ENCODE measurements at places on chromosomes 7 and 10.

GRCh38 chr7:2633538-2634266 lies 1.9 kb downstream of the TTYH3 start:
- no peak for DNase-seq

DNA sequence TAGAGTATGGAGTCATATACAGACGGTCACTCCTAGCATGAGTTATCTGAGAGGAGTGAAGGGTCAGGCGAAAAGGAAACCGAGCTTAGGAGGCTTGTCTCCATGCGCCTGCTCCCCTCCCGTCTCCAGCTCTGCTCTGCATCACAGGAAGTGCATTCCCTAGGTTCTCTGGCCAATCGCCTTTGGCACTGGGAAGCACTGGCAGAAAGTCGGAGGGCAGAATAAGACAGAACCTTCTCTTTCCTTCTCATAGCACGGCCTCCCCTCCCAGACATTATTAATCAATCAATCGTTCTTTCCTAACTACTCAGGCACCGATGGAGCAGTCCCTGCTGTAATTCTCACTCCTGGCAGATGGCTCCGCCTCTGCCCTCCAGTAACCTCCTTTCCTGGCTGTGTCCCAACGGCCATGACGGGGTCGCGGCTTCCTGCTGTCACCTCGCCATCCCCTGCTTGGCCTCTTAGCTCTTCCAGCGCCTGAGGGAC lies 177.1 kb downstream of the FRMD4A start:
- no peak for DNase-seq

DNA sequence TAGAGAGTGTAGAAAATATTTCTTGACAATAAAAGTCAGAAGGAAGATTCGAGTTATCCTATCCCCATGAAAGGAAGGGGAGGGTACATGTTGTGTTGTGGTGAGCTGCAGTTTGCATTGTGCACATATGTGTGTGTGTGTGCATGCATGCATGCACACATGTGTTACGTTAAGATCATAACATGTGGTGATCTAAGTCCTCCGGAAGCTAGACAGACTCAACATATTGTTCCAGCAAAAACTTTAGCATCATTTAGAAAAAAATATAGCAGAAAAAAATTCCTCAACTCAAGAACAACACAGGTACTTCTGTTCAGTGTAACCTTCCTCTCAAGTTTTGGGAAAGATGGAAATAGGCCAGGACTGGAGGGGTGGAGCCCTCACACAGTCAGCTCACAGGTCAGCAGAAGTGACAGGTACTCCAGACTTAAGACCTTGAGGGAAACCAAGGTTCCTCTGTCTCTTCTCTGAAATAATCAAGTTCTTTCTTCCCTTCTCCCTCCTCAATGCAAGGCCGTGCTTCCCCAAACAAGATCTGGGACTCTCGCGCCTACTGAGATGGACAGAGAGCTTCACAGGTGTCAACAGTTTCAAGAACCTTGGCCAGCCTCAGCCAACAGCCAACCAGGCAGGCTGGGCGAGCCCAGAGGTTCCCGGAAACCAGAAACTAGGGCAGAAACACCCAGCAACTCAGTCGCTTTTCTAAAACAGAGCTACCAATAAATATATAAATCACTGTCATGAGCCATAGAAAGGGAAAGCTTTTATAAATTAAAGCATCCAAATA lies 205.2 kb downstream of the FAM107B start:
- no peak for DNase-seq

- DNase-seq = no peak
These were observed 77.5 kb upstream of the ADAM12 start for GRCh38 chr10:126465771-126466170.

DNA sequence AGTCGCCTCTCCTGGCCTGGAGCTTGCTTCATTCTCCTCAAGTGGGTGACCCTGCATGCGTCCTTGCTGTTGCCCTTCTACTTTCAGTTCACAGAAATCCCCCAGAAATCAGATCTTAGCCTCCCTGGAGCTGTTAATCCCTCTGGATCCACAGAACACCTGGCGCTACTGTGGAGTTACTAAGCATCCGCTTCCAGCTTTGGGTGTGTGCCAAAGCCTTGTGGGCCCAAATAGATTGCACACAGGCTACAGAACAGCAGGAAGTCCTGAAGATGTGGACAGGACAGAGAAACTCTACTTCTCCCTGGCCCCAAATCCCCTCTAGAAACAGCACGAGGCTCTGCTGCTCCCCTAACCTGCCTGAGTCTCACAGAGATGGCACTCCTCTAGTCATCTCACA lies 36.6 kb upstream of the PDLIM1 start:
- no peak for DNase-seq

- no peak for DNase-seq
These were observed 28.1 kb downstream of the HKDC1 start for GRCh38 chr10:69248117-69248730.

DNA sequence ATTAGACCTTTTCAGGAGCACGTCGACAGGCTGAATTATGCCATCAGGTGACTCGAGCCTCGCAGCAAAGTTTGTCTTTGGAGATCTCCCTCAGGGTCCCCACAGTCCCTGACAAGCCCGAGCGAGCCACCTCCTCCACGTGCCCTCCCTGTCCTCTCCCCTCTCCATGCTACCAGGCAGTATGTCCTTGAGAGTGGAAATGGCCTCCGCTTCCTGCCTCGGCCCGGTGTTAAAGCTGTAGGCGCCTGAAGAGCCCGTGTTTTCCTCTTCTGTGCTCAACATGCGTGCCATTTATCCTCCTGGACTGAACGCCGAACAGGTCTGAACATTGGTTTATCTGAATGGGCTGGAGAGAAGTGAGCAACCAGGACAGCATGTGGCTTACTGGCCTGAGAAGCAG lies 82.6 kb downstream of the GPR26 start:
- no peak for DNase-seq

DNA sequence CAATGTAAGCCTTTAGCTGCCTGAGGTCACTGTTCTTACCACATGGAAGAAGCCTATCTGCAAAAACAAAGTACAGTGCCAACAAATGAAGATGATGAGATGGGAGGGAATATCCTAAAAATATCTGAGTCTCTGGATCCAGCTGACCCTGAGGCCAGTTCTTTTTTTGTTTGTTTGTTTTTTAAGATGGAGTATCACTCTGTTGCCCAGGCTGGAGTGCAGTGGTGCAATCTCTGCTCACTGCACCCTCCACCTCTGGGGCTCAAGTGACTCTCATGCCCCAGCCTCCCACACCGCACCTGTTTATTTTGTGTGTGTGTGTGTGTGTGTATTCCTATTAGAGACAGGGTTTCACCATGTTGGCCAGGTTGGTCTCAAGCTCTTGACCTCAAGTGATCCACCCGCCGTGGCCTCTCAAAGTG lies 44.9 kb downstream of the HYCC1 start:
- no peak for DNase-seq

- no peak for DNase-seq
These were observed 233.8 kb upstream of the LYZL1 start for GRCh38 chr10:29055101-29055500.

All from left kidney (tissue), 8 donors.